ENCODE measurements at places on chromosomes 3 and 15.

DNA sequence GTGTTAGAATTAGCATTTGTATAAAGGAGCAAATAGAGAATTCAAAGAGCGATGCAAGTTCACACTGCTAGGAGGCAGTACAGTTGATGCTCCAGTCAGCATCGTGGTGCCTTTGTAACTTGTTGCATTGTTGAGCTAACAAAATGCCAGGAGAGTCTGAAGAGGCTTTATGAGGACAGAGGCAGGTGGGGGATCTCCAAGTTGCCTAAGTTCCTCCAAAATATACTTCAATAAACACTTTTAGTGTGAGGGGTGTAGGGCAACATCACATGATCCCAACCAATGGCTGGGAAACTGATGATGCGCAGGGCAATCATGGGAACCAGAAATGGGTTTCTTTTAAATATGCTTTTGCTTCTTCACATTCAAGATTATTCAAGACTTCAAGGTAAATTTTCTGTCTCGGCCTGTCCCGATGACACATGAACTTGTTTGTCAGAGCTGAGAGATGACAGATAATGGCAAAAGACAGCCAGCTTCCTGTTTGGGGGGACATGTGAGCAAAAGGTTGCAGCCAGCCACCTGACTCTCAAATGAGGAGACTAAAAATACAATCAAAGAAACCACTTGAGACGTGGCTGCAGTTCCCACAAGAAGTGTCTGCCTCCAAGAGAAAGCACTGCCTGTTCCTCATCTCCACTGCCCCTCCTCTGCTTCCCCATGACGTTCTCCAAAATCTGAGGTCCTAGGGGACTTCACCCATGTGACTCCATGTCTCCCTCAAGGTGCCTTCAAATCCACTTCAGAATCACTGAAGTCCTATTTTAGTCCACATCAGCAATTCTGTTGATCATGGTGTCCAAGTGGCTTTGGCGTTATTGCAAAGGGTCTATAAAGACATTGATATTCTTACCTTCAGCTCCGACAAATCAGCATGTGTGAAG, 39.3 kb downstream of the KLHL6 start:
- DNase-seq = peak; percentile 33

- peak; percentile 96 for DNase-seq
Measured at GRCh38 chr3:63937661-63938651, 25.8 kb upstream of the SCAANT1 start.

DNA sequence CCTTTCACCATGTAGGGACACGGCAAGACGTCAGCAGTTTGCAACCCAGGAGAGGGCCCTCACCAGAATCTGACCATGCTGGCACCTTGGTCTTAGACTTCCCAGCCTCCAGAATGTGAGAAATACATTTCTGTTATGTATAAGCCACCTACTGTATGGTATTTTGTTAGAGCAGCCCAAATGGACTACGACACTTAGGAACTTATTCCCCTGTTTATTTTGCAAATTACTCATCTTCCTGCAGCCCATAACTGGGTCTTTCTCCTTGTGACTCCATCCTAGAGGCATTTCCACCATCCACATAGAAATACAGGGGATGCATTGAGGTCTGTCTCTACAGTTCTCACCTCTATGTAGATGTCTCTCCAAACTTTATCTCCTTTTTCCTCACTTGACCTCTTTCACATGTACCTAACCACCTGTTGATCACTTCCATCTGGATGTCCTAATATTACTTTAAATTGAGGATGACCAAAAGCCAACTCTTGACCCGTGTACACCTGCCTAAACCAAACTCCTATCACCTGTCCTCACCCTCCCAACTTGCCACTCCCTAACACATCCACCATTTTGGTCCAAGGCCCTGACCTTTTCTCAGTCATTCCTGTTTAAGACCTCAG, 406.0 kb upstream of the WNT5A start:
- no peak for DNase-seq

- no peak for DNase-seq
Measured at GRCh38 chr15:89652666-89653065, 2.6 kb downstream of the KIF7 start.

GRCh38 chr3:22885574-22886341, 317.4 kb upstream of the UBE2E2 start:
- no peak for DNase-seq

DNA sequence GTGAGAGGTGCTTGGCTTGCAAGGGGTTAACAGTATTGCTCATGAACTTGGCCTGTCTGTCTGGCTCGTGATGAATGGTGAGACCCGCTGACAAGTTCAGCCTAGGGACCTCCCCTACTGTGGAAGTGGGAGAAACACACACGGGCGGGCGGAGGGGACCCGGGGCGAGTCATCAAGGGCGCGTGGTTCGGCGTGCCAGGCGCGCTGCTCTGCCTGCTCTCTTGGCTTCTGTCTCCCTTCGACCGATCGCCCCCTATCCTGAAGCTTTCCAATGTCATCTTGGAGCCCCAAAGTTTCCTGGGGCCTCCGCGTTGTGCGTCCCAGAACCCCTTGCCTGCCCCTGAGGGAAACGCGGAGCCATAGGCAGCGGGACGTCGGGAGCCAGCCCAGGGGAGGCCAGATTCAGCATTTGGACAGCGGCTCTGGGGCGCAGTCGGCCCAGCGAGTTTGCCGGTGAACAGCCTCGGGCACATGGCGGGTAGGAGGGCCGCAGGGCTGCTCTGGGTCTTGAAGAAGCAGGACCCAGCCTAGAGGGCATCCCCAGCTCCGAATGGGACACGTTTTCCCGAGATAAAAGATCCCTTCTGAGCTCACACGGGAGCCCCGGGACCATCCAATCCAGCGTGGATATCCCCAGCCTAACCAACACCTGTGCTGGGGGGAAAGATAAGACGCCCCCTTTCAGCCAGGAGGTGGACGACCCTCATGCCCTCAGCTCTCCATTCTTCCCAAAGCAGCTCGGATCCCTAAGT, 27.0 kb upstream of the POLG start:
- DNase-seq = peak; percentile 47

- no peak for DNase-seq
Measured at GRCh38 chr15:38010395-38010794, 76.0 kb downstream of the TMCO5A start.

GRCh38 chr3:14145670-14146380, 21.0 kb downstream of the TMEM43 start:
- peak; percentile 13 for DNase-seq

GRCh38 chr3:48685603-48686511, at the start of gene NCKIPSD:
NCKIPSD (minus strand) TSS chr3:48685915; CDS start chr3:48685807, 108 bp downstream.
- peak; percentile 62 for DNase-seq

- no peak for DNase-seq
Measured at GRCh38 chr3:170057550-170057949, 19.8 kb downstream of the GPR160 start.

Data from MV-4-11 (cell line).